Mammary epithelial cell (primary cell): ENCODE measurements at places on chromosomes 1 and 21. TPM values are rescaled to one million over a fixed set of nuclear protein-coding genes. Genes with fewer than 3 reads are reported as not detected.

The KRTAP15-1 gene
- total RNA-seq: not detected in 2 replicates

The KCNE1 gene
- total RNA-seq: 0.33 TPM

The SH2D5 gene
- 13.2 TPM for total RNA-seq

The IGSF9 gene
- total RNA-seq: 1.2 TPM

The GBP6 gene
- total RNA-seq: 1.0 and 3.7 TPM in 2 replicates

The CD84 gene
- not detected for total RNA-seq

The SMIM12 gene
- 50.3 and 54.5 TPM in 2 replicates for total RNA-seq

The CAMK1G gene
- not detected for total RNA-seq
